Activated T-cell treated with anti-CD3 and anti-CD28 coated beads, Interleukin-2, amount 50 U/mL, for 24 hours (primary cell): ENCODE measurements at places on chromosomes 3 and 15.

- DNase-seq: no peak
Measured at GRCh38 chr3:7332696-7333095, 471.8 kb downstream of the GRM7 start.

DNA sequence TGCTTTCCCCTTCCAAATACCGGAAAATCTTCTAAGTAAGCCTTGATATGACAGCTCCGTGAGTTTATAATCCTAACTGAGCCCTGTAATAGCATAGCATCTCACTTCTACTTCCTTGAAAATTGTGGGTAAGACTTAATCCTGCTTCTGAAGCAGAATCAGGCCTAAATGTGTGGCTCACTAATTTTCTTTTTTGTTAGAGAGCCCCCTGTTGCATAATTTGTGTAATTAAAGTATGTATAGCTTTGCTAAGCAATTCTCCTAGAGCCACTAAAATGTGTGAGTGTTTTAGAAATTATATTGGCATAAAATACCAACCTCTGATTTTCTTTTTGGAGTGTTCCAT, 304.4 kb downstream of the FGF12 start:
- no peak for DNase-seq

- no peak for DNase-seq
Measured at GRCh38 chr15:70795311-70795665, 31.9 kb upstream of the UACA start.

- DNase-seq: peak; percentile 30
Measured at GRCh38 chr15:67146234-67146633, 80.8 kb downstream of the SMAD3 start.

- DNase-seq: peak; percentile 65
Measured at GRCh38 chr3:128794770-128795649, 69.0 kb downstream of the RAB7A start.

DNA sequence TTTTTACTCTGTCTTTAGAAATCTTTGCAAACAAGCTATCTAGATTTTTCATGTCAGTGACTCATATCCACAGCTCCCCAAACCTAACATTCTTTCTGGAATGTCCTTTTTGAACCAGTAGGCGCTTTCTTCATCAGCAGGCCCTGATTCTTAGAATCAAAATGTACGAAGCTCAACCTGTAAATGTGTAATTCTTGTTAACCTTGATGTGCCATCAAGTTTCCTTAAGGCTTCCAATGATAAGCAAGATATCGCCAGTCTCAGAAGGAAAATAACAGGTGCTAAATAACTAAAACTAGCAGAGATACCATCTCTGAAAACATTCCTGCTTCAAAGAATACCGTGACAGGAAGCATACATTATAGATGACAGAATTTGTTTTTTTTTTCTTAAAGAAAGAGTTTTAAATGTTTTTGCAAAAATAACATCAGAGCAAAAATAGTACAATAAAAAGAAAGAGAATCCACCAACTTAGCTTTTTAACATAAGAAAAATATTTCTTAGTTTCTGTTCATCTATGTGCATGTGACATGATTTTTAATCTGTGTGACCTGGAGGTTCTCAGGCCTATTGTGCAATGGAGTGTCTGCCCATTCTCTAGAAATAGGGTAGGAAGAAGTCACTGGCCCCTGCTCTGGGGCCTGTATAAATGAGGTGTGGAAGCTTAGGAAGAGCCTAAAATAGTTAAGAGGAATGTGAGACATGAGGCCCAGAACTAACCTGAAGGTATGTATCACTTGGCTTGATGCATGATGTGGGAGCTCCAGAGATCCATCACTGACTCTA, 14.7 kb upstream of the SECISBP2L start:
- DNase-seq: no peak

GRCh38 chr15:57172925-57173324, 203.4 kb upstream of the CGNL1 start:
- no peak for DNase-seq
